HuH-7 (cell line): ENCODE measurements at places on chromosomes 2 and 18.

DNA sequence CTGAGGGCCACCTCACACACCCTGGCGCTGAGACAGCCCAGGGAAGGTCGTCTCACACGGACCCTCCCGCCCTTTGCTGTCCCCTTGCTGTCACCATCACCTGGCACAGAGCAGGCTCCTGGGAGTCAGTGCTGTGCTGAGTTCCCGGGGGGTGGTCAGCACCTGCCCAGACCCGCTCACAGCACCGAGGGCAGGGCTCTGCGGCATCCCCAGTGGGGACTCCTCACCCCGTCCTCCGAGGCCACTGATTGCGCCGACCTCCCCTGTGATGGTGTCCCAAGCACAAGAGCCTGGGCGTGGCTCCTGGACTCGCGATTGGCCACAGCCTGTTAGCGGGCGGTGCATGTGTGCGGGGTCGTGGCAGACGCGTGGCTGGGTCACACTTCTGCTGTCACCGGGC, 65.9 kb downstream of the NFATC1 start:
- no peak for DNase-seq

GRCh38 chr18:39806525-39806924, 2148.5 kb upstream of the PIK3C3 start:
- DNase-seq, result no peak

- no peak for DNase-seq
Observed at GRCh38 chr2:8427211-8427610, 254.6 kb upstream of the ID2 start.

DNA sequence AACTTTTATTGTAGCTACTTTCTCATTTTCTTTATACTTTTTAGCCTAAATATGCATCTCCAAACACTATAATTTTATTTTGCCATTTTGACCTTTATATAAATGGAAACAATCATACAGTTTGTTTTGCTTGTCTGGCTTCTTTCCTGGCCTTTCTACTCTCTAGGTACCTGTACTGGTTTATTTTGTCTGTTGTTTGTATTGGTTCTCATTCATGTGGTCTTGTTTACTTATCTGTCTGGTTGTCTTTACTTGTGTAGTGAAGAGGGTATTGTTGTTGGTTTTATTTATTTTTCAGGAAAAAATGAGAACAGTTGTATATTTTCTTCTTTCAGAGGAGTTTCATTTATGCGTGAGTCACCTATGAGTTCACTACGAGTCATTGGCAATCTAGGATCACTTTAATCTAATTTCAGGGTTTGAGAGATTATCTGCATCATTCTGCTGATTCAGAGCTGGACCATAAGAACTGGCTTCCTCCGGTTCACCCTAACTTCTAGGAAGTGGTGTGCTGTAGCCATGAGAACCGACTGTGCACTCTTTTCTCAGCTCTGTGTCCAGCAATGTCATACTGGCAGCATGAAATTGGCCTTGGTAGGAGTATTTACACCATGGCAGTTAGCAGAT, 33.1 kb upstream of the HDAC4 start:
- no peak for DNase-seq

GRCh38 chr2:165895974-165896373, 57.6 kb downstream of the TTC21B start:
- no peak for DNase-seq

DNA sequence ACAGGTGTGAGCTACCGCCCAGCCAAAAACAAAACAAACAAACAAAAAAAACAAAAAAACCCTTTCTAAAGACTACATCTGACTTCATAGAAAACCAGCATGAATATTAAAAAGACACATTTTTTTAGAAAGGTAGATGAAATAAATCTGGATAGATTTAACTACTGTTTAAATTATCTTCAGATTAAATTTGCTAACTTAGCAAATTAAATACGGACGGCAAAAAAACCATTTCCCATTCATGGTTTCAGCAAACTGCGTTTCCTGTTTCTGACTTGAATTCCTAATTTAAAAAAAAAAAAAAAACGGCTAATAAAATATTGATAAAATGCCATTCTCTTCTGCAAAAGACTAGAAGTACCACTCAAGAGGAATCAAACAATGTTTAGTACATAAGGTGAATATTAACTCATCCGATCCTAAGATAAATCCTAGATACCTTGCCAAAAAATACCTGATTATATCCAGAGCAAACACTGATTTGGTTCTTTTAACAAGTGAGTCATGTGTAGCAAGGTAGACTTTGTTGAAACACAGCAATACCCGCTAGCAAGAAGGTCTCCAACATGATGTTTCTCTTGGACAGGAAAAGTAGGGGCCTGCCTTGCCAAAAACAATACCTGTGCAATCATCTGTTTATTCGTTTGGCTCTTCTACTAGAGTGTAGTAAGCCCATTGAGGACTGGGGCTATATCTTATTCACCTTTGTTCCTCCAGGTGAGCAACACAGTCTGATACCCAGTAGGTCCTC, 96.2 kb downstream of the BARD1 start:
- DNase-seq, result no peak

DNA sequence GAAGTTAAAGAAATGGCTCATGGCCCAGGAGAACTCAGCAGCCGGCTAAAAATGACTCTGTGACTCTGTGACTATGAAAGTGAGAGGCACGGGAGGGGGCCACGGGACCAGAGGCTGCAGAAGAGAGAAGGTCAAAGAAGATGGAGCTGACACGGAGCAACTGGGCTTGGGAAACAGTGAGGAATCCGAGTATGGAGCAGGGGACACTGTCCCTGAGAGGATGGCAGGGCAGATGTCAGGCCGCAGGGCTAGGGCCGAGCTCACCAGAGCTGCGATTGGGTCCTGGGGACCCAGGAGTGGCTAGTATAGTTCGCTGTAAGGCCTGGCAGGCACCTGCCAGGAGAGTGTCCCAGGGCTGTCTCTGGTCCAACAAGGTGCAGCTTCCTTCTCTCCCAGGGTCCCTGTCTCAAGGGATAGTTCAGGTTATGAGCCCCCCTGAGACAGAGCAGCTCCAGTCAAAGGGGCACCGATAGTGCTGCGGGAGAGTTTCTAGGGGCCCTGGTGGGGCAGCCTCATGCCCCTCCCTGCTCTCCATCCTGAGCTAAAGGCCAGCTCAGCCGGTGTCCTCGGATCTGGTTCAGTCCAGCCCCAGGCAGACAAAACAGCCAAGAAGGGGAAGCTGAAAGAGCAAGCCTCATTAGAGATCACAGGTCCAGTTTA, 42.7 kb downstream of the CIB4 start:
- DNase-seq, result no peak
